ENCODE measurements at places on chromosomes 11 and 22.

DNA sequence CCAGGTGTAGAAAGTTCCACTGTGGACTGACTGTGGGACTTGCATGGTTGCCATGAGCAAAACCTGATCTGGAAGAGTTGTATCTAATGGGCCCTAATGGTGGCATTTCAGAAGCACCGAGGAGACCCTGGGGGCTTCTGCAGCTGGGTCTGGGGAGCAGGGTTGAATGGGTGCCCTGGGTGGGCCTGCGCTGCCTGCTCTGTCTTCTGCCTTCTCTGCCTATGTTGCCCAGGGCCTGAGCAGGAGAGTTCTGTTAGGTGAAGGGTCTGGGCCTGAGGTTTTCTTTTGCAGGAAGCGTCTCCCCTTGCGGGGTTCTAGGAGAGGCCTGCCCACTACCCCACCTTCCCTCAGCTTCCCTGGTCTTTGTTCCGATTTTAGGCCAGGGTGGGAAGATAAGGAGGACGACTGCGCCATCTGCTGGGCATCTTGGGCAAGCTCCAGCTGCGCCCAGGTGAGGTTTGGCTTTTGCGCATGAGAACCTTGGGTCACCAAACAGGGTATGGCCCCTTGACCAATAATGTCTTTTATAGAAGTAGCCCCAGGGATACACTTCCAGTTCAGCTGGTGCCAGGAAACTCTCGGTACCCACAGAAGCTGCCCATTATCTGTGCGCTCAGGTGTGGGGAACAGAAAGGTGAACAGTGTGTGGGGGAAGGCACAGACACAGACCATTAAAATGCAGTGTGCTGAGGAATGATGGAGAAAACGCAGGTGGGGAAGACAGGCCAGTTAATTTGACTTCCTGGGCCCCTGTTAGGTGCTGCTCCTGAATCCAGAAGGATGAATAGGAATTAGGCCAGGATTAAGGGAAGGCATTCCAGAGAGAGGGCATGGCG, 23.2 kb downstream of the COMMD9 start:
- peak; percentile 3 for DNase-seq

- DNase-seq: no peak
These were observed 38.6 kb upstream of the MMP13 start for GRCh38 chr11:102994105-102994504.

DNA sequence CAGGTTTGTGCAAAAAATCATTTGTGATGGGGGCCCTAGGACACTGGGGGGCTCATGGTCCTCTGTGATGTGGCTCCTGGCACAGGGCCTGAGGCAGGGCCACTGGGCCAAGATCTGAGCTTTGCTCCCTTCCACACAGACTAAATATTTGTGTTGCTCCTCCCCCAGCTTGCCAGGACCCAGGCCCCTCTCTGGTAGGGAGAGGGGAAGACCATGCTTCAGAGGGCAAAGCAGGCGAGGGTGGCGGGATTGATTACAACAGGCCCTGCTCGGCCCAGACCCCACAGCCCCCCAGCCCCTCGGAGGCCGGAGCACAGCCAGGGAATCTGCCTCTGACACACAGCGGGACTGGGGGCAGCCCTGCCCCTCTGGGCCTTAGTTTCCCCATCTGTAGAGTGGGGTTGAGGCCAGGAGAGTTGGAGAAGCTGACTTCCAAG, 29.0 kb downstream of the WNT11 start:
- no peak for DNase-seq

- DNase-seq: no peak
These were observed 6.3 kb downstream of the SSH3 start for GRCh38 chr11:67309661-67310061.

All from stimulated activated CD8-positive, alpha-beta memory T cell treated with anti-CD3 and anti-CD28 coated beads, Interleukin-4, amount 100 ng/mL, for 4 hours (primary cell).